GM18507 (cell line): ENCODE measurements at places on chromosomes 11 and 22.

- no peak for DNase-seq
These were observed 37.3 kb downstream of the FLI1 start for GRCh38 chr11:128731041-128731663.

DNA sequence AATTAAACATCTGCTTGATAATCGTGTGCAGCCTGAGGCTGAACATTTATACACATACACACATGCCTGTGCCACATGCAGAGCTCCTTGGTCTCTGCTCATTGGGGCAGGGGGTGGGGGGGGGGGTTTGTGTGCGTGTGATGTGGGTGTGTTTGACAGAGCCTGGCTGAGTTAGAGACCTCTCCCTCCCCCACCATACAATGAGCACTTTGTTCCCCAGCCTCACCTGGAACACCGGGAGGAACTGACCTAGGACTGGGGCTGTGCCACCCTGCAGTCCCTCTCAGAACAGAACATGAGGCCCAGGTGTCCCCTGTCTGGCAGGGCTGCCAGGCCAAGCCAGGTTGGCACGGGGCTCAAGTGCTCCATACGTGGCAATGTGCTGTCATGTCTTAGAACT lies 96.6 kb downstream of the TP53I11 start:
- no peak for DNase-seq

DNA sequence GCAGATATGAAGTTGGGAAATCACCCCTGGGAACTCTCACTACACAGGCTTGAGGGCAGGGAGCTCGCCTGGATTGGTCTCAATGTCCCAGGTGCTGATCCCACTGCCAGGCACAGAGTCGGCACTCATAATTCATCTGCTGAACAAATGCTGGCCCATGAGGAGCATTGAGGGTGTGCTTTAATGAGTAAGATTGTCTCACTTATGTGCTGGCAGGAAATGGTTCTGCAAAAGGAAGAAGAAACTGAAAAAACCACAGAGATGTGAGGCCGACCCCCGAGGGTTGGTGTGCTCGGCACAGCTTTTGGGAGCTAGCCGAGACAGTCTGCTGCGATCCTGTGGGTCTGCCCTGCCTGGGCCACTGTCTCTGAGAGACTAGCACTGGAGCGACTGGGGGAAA lies 9.4 kb downstream of the PLAAT2 start:
- DNase-seq, result peak; percentile 48

DNA sequence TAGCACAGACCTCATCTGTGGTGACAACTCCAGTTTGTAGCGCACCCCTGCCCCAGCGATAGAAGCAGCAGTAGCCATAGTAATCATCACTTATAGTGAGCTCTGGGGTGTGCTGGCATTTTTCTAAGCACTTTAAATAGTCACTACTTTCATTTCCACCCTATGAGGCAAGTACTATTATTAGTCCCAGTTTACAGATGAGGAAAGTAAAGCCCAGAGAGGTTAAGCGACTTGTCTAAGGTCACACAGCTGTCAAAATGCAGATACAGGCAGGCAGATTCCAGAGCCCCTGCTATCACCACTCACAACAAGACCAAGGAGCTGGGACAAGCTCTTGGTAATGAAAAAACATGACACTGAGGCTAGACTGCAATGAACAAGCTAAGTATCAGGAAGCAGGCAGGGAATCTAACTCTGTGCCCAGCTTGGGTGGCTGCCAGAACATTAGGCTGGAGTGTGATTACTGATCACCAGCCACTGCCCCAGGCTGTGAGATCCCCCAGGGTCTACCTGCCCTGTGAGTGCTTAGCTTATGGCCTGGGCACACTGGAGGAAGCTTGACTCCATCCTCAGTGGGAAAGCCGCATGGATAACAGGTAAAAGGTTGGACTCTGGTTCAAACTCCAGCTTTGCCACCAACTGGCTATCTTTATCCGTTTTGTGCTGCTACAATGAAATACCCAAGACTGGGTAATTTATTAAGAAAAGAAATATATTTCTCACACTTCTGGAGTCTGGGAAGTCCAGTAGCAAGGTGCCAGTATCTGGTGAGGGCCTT lies 561.1 kb downstream of the MN1 start:
- no peak for DNase-seq

DNA sequence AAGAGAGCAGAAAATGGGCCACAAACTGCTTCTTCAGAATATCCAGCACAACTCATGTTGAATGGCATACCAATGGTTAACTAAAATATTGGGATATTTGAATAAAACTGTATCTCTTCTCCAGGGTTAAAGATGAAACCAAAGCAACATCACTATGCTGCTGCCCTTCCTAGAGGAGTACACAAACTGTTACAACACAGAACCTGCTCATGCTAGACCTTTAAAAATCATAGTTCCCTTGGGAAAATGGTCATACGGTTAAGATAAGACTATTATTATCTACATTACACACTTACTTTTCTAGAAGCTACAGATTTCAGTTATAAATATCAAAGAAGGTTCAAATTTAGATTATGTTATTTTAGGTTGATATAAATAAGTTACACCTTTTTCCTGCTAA lies 78.6 kb upstream of the TP53AIP1 start:
- no peak for DNase-seq

DNA sequence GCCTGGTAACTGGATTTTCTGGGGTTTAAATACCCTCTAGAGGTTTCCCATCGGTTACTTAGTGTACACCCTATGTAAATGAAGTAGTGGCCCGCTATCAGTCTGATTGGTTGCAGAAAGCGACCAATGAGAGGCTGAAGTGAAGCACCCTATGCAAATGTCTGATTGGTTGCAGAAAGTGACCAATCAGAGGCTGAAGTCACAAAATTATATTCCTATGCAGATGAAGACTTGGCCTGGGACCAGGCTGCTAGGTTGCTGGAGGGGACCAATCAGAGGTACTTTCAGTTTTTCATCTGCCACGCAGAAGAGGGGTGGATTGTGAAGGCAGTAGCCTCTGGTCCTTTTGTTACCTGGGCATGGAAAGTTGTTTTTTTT lies 134.8 kb downstream of the TBC1D22A start:
- DNase-seq, result no peak

GRCh38 chr11:45663486-45664375 lies 1.7 kb downstream of the CHST1 start:
- DNase-seq, result no peak

GRCh38 chr11:8584511-8584910 lies 9.5 kb downstream of the STK33 start:
- no peak for DNase-seq

DNA sequence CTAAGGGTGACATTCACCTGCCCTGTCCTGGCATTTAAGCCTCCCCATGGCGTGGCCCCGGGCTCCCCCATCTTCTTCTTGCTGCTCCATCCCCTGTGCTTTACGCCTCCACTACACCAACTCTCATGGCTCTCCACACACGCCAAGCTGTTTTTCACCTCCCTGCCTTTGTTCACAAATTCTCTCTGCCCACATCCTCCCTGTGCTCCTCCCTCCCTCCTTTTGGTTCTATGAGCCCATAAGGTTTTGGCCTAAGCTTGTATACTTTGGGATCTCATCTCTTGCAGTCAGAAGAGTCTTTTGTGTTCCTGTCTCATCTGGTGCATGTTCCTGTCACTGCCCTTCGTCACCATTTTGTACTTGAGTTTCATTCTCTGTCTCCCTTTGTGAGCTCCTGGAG lies 4.6 kb upstream of the DNAL4 start:
- DNase-seq, result no peak

- DNase-seq, result no peak
These were observed 43.8 kb upstream of the BLID start for GRCh38 chr11:122159861-122160260.

DNA sequence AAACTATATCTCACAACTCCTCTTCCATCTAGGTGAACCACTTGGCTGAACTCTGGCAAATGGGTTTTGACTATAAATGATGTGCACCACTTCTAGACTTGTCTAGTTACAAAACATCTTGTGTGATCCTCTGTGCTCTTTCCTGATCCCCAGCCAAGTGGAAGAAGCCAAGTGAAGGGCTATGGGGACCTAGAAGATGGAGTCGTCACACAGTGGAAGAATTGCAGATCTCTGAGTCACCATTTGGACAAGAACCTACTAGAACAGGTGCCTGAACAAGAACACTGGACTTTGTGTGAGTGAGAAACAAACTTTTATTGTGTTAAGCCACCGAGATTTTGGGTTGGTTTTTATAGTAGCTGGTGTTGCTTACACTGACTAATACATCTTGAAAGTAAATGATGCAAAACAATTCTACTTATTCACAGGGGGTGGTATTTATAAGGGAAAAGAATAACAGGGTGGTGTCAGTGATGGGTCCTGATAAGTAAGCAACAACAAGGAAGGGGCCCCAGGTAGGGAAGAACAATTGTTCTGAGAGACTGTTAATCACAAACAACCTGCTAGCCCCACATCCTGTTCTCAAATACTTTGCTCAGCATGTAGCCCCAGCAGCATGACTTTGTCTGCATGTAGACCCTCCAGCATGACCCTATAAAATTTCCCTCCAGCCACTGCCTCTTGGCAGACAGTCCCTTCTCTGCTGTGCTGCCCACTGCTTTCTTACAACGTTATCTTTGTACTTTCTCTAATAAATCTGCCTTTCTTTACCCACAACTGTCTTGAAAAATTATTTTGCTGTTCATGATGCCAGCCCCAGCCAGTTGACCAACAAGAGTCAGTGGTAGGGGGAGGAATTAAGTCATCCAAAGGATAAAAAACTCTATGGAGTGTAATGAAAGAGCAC lies 280.7 kb upstream of the PLET1 start:
- DNase-seq, result no peak

- DNase-seq, result no peak
These were observed 78.6 kb upstream of the MTNR1B start for GRCh38 chr11:92890846-92891245.

GRCh38 chr11:5604896-5605295 lies 8.5 kb downstream of the TRIM6 start:
- no peak for DNase-seq

DNA sequence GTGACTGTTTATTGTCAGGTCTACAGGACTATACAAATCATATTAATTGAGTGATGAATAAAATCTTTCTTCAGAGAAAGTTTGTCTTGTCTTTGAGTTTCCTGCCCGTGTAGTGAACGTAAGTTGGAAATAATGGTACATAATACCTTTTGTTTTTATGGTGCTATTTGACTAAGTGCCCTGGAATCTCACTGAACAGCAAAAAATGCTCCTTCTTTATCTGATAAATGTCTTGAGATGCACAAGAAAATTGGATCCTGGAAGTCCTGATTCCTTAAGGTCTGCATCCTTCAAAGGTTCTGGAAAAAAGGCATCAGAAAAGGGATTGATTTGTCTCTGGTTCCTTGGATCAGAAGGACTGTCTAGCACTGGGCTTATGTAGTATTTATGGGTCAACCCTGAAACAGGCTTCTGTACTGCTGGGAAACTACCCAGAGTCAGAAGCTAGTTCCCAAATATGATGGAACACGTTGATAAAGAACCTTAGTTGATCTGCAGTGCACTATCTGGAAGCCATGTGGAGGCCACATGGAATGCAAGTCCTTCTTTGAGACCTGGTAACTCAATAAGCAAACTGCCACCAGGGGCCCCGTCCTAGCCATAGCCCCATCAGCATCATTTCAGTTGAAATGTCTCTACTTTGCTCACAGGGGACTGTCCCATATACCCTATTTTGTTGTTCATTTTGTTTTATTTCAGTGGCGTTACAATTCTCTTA lies 100.6 kb upstream of the CD44 start:
- no peak for DNase-seq

DNA sequence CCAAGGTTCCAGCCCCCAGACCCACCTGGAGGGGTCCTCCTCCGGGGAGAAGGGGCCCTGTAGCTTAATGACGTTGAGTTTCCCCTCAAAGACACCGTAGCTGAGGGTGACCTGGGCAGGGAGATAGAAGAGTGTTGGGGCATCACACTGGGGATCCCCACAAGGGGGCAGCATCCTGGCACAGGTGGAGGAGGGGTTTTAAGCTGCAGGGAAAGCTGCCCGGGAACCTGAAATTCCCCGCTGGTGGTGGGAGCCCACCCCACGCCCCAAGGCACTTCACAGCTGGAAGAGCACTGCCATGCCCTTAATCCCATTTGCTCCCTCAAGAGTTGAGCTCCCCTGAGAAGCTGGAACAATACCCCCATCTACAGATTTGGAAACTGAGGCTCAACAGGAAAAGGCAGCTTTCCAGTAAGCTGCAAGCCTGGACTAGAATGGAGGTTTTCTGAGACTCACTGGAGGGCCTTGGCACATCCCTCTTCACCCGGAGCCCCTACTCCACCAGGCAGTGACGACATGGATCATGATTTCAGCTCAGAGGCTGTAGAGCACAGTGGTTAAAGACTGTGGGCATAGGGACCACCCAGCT lies 13.7 kb downstream of the MFNG start:
- DNase-seq, result no peak

DNA sequence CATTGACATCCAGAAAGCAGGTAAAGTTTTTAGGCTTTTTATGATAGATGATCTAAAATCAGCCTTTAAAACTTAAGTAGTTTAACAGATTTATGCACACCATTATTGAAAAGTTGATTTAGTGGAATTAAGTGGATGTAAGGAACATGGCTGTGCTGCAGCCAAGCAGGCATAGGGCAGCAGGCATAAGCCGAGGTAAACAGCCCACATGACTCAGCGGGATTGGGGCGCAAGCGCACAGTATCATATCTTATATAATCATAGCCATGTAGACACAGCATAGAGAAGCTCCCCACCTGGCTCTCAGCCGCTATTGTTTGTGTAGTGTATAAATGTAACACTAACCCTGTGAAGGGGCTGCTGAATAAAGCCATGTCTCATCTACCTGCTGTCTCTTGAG lies 157.5 kb downstream of the WNT11 start:
- DNase-seq, result no peak

DNA sequence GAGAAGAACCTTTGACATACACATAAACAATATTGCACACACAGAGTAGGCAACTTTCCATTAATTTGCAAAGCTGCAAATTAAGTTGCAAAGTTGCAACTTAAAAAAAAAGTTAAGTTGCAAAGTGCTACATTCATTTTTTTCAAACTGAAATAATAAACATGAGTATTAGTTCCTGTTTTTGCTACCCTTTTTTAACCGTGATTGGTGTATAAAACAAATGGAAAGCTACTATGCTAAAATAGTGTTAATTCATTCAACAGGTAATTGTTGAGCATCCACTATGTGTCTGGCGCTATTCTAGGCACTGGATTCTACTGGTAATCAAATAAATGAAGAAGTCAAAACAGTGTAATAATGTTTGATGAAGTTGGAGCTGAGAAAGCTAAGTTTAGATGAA lies 8.1 kb downstream of the ZFP91 start:
- no peak for DNase-seq

GRCh38 chr22:39900306-39901227 lies at the start of gene GRAP2:
Gene GRAP2, plus strand, starts transcription at chr22:39901084. Its CDS starts 46,023 bp downstream, at chr22:39947107.
- peak; percentile 36 for DNase-seq

DNA sequence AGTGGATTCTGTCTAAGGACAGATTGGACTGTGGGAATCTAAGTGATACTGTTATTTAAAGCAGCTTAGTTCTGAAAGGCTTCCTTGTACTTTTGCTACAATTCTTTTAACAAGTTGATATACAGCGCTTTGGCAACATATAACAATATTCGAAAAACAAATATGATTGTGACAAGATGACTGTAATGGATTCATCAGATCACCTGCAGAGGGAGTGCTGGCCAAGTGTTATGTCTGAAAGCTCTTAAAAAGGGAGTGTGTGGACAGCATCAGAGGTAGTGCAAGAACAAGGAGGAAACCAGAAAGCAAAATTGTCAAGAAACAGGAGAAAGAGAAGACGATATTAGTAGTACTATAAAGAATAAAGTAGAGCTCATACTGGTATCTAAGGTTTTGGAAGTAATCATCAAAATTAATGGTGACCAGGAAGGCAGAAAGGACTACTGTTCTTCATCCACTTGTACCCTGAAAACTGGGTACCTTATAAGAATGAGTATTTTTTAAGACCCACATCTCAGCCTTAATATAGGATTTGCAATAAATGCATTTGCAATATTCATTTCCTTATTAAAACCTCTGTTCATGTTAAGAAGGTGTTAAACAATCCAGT lies 1112.0 kb upstream of the CCDC90B start:
- no peak for DNase-seq
